ENCODE measurements at places on chromosomes 3 and 15. TPM values are rescaled to one million over a fixed set of nuclear protein-coding genes. Genes with fewer than 3 reads are reported as not detected.

Gene SNRPN
- 101 TPM for total RNA-seq

Gene SYNM
- 0.12 TPM for total RNA-seq

Gene SETMAR
- total RNA-seq, result 5.1 TPM

Gene PPM1L
- total RNA-seq, result 1.7 TPM

Gene SLC12A8
- total RNA-seq, result 8.5 TPM

Gene IP6K2
- total RNA-seq, result 117 TPM

Gene FBXW12
- total RNA-seq, result not detected

Gene NR2E3
- 0.56 TPM for total RNA-seq

Gene PROK2
- total RNA-seq, result not detected

All from MCF 10A (cell line).